ENCODE measurements at places on chromosomes 2 and 18.
A peak's percentile ranks its signal among the peaks of the same experiment; 100 is the strongest.

- no peak for DNase-seq
Measured at GRCh38 chr2:223222397-223222796, 170.4 kb downstream of the KCNE4 start.

- DNase-seq = no peak
Measured at GRCh38 chr2:160005908-160006307, 56.5 kb downstream of the PLA2R1 start.

- no peak for DNase-seq
Measured at GRCh38 chr2:2662037-2662846, 331.2 kb upstream of the MYT1L start.

DNA sequence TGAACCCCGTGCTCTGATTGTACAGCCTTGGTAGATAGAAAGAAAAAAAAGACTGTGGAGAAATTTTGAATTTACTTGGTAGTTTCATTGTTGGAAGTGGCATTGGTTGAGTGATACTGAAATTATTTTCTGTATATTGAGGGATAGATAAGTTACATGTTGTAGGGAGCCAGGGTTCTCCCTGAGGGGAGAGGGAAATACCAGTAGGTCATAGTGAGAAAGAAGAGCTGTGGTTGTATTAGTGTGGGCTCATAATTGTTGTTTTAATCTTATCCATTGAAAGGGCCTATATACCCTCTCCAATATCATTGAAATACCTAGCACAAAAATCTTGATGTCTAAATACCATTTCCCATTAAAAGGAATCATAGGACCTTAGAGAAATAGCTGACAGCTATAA lies 16.9 kb upstream of the RAB31 start:
- no peak for DNase-seq

DNA sequence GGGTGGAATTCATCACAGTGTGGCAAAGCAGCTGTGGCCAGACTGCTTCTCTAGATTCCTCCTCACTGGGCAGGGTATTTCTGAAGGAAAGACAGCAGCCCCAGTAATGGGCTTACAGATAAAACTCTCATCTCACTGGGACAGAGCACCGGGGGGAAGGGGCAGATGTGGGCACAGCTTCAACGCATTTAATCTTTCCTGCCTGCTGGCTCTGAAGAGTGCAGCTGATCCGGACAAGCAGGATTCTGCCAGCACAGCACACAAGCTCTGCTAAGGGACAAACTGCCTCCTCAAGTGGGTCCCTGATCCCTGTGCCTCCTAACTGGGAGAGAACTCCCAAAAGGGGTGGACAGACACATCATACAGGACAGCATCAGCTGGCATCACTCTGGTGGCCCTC lies 779.9 kb upstream of the CNTNAP5 start:
- DNase-seq = no peak

GRCh38 chr2:109242210-109242653 lies 113.2 kb downstream of the SH3RF3 start:
- DNase-seq = no peak

GRCh38 chr2:164737612-164738081 lies 104.0 kb downstream of the COBLL1 start:
- peak; percentile 66 for DNase-seq

GRCh38 chr2:10333247-10333613 lies 30.5 kb downstream of the HPCAL1 start:
- no peak for DNase-seq

DNA sequence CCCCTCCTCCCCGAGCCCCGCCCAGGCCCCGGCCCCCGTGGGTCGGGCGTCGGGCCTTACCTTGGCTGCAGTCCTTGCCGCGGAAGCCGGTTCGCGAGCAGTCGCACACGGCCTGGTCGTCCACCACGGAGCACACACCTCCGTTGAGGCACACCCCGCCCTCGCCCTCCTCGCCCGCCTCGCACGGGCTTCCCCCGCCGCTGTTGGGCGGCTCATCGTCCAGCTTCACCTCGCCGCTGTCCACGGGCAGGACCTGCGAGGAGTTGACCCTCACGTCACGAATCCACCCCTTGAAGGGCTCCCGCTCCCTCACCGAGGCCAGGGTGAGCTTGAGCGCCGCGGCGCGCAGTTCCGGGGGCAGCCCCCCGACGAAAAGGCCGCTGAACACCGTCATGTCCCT lies 4.5 kb downstream of the NRXN1 start:
- DNase-seq = no peak

GRCh38 chr2:217331523-217332416 lies 471.9 kb upstream of the TNP1 start:
- peak; percentile 86 for DNase-seq

GRCh38 chr18:76658627-76659026 lies 163.6 kb upstream of the ZNF516 start:
- DNase-seq = peak; percentile 4

GRCh38 chr18:37721544-37722522 lies 156.2 kb upstream of the CELF4 start:
- DNase-seq = no peak

GRCh38 chr2:128754246-128754724 lies 435.6 kb upstream of the HS6ST1 start:
- DNase-seq = peak; percentile 35

DNA sequence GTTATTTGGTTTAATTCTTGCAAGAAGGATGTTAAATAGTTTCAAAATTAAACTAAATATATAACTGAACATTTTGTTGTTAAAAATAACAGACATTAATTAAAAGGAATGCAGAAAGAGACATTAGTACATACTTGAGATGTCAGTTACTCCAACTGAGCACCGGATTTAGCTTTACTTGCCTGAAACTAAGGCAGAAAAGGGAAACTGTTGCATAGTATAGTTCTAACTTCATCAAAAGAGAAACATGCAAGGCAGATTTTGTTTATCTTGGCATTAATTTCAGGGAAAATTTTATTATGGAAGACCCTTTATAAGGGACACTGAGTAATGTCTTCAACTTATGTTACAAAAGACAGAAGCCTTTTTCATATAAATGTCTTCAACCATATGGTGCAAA lies 218.3 kb downstream of the STK39 start:
- peak; percentile 10 for DNase-seq

- DNase-seq = peak; percentile 18
Measured at GRCh38 chr2:102229141-102229769, 42.4 kb downstream of the IL1RL2 start.

DNA sequence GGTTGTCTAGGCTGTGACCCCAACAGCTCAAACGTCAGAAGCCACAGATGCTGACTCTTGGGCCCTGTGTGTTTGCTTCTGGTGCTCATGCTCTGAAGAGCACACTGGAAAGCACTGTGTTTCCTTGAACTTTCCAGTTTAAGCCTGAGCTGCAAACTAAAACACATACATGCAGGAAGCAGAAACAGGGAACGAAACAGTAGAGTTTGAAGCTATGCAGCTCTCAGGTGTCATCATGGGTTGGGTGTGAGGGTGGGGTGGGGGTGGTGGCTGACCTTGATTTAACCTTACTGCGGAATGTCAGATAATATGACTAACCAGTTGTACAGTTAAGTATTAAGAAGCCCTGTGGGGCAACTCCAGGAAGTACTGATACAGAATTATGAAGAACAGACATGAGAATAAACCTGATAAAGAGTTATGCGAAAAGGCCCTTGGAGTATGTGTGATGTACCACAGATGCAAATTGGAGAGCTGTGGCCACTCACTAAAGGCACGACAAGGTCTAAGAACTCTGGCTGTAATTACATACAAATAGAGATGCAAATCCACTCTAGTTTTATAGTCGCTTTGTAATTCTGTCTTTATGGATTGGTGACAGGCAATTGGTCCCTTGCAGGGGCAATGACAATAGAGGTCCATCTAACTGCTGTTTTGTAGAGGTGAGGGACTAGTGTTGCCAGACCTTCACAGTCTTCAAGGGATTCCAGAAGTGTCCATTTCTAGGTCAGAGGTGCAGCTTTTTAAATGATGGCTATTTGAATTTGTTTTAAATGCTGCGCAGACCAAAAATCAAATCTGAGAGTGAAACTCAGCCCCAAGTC lies 273.1 kb downstream of the NAPG start:
- peak; percentile 54 for DNase-seq

DNA sequence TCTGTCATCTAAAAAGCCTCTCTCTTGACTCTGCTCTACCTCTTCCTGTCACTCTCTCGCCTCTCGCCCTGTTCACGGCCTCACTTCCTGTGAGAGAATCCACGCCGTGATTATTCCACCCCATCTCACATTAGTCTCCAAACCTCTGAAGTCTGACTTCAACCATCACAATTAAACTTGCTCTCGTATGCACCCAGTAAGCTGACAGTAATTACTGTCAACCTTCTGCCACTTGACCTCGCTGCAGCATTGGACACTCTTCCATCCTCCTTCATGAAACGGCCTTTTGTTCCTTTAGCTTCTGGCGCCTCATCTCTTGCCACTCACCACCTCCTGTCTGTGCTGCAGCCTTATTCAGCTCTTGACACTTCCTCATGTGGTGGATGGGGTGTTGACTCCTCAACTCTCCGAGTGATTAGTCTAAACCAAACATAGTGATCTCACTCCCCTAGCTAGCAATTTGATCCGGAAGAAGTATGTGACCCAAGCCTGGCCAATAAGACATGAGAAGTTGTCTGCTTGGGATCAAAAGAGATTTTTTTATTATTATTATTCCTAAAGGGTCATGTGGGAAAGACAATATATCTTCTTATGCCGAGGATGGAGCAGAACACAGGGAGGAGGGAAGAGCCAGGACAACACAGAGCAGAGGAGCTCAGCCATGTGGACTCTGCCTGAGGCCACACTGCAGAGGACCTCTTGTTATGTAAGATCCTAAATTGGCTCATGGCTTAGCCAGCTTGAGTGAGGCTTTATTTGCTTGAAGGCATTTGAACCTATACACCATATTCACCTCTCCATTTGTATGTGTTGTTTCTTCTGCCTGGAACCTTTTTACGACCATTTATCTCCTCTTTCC lies 38.4 kb upstream of the MYO1B start:
- no peak for DNase-seq

DNA sequence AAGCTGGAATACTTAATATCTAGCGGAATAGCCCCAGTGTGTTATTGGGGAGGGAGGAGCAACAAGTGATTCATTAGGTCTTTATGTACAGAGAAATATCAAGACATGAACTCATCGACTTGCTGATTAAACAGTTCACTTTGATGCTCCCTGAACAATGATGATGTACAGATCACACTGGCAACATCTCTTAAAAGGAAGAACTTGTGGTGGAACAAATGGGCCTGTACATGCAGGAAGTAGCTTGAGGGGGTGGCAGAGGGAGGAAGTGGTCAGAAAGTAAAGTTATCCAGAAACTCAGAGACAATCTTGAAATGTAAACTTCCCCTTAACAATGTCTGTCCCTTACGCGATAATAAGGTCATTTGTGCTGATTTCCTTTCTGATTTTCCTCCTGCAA lies 90.5 kb downstream of the NXPH2 start:
- no peak for DNase-seq

- DNase-seq = no peak
Measured at GRCh38 chr2:181308766-181309515, 148.2 kb upstream of the ITGA4 start.

GRCh38 chr2:156190517-156190916 lies 142.0 kb downstream of the NR4A2 start:
- DNase-seq = no peak

DNA sequence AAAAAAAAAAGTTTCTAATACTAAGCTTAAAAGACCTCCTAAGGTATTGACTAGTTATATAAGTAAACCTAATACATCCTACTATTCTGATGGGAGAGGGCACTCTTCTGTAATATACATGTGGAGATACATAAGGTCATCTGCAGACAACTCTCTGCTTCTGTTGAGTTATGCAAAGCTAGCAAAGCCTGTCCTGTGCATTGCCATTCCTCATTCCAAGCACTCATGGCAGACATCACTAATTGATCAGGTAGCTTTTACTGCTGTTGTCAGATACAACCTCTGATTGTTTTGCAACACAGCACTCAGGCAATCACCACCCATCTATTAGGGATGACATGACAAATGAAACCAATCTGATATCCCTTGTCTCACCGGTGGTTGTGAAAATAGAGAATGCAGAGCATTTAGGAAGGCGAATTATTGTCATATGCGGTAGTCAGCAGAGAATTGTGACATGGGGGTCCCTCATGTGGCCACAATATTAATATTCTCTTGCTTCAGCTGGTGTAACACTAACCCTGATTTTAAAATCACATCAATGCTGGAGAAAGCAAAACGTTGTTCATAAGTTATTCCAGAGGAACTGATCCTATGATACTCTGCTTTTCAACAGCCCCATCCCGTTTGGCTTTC lies 416.5 kb upstream of the GYPC start:
- DNase-seq = no peak

- DNase-seq = peak; percentile 45
Measured at GRCh38 chr2:120869036-120869729, 133.5 kb downstream of the GLI2 start.

- peak; percentile 25 for DNase-seq
Measured at GRCh38 chr2:190723397-190724090, 74.7 kb downstream of the NAB1 start.

GRCh38 chr2:19700861-19701585 lies 200.8 kb downstream of the TTC32 start:
- DNase-seq = no peak

DNA sequence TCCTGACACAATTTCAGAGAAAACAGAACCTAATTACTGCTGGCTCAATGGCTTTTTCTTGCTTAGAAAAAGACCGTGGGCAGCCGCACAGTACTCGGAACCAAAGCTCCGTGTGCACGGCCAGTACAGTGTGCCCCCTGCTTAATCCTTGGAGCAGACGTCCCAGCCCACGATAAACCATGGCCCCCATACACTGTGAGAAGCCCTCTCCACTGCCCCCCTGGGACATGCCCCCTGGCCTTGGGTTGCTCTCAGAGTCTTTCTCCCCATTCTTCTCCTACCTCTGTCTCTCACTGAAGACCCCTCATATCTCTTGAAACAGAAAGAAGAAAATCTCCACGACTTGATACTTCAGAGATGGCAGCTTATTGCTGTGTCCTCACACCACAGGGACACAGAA lies 44.0 kb downstream of the CYP26B1 start:
- DNase-seq = no peak

- no peak for DNase-seq
Measured at GRCh38 chr2:2701813-2702212, 370.7 kb upstream of the MYT1L start.

DNA sequence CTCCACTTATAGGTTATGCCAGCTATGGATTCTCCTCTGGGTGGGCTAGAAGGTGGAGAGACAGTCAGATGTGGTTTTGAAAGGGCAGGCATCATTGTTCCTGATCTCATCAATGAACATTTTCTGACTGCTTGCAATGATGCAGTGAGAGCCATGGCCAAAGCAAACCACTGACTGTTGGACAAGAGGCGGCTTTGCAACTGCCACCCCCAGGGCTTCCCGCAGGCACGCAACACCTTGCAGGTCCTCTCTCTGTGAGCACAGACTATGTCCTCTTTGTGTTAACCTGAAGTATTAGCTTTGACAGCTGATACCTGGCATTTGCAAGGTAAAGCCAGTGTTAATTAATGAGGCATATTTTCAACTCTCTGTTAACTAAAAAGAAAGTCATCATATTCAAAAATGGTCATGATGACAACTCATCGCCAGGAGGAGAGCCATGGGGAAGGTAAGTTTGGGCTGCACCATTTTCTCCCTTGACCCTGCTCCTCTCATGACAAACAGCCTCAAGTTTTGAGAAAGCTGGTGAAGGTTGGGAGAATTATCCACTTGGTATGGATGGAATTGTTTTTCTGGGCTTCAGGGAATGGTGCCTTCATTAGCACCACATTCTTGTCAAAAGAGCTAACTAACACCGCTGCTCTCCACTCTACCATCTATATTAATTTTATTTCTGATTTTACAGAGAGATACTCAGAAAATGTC lies 14.9 kb upstream of the FAM124B start:
- DNase-seq = no peak

Data from fibroblast of upper back skin (primary cell).